ENCODE measurements at places on chromosomes 7 and 10. TPM values are rescaled to one million over a fixed set of nuclear protein-coding genes. Genes with fewer than 3 reads are reported as not detected.

Gene CDK1
- 3.3 TPM for total RNA-seq

Gene PTPRN2
- 4.8 TPM for total RNA-seq

Gene MINDY4
- 15.3 TPM for total RNA-seq

Gene NPTX2
- total RNA-seq: 2.0 TPM

All from kidney (tissue), 22 donors.